ENCODE measurements at places on chromosomes 7 and 10.

DNA sequence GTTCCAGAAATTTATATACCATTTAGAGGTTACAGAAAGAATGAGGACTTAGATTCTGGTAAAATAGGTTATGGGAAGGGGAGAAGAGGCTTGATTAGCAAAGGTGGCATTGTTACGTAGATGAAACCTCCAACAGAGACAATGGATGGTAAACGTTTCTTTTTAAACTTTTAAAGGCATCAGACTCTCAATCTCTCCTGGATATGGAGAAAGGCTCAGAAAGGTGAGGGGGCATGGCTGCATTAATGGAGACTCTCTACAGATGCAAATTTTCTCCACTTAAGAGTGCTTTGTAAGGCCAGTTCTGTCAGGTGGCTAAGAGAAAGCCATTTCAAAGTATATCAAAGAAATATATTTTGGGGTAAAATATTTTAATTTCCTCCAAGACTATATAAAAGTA is 240.9 kb upstream of the PTER start:
- DNase-seq = no peak

- no peak for DNase-seq
Measured at GRCh38 chr10:95818668-95819067, 62.7 kb downstream of the ENTPD1 start.

- no peak for DNase-seq
Measured at GRCh38 chr7:111320133-111320532, 229.2 kb downstream of the LRRN3 start.

GRCh38 chr7:17549406-17549805 is 251.0 kb downstream of the AHR start:
- DNase-seq = no peak

- no peak for DNase-seq
Measured at GRCh38 chr7:20647908-20648776, 32.7 kb downstream of the ABCB5 start.

GRCh38 chr10:43739161-43739560 is 90.5 kb upstream of the ZNF32 start:
- no peak for DNase-seq

DNA sequence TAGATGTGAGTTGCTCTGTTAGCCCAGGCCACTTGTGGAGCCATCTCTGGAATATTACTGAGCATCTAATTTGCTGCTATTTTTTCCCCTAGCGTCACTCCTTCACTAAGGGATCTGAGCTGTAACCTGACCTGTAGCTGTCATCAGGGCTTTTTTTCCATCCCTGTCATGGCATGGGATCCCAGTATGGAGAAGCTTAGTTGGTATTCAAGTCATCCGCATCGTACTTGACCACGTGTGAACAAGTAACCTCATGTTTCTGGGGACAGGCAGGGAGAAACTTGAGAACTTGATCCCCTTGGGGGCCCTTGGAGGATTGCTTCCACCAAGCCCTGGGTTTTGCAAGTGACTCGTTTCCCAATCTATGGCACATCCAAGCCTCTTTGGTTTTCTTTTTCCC is 474.4 kb upstream of the GALNT17 start:
- DNase-seq = no peak

GRCh38 chr10:4101918-4102654 is 317.1 kb upstream of the KLF6 start:
- no peak for DNase-seq

DNA sequence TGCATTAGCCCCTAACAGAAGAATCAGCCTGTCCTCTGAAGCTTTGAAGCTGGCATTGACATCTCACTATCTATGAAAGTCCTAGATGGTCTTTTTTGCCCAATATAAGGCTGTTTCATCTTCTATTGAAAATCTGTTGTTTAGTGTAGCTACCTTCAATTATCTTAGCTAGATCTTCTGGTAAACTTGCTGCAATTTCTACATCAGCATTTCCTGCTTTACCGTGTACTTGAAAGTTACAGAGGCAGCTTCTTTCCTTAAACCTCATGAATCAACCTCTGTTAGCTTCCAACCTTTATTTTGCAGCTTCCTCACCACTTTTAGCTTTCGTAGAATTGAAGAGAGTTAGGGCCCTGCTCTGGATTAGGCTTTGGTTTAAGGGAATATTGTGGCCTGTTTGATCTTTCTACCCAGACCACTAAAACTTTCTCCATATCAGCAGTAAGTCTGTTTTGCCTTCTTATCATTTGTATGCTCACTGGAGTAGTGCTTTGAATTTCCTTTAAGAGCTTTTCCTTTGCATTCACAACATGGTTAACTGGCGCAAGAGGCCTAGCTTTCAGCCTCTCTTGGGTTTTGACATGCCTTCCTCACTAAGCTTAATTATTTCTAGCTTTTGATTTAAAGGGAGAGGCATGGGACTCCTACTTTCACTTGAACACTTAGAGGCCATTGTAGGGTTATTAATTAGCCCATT is 32.5 kb downstream of the ARID5B start:
- no peak for DNase-seq

GRCh38 chr10:11602358-11602757 is 9.1 kb downstream of the USP6NL start:
- no peak for DNase-seq
